ENCODE measurements at places on chromosomes 4 and X.

GRCh38 chr4:90503677-90504076, 376.5 kb downstream of the CCSER1 start:
- no peak for DNase-seq

DNA sequence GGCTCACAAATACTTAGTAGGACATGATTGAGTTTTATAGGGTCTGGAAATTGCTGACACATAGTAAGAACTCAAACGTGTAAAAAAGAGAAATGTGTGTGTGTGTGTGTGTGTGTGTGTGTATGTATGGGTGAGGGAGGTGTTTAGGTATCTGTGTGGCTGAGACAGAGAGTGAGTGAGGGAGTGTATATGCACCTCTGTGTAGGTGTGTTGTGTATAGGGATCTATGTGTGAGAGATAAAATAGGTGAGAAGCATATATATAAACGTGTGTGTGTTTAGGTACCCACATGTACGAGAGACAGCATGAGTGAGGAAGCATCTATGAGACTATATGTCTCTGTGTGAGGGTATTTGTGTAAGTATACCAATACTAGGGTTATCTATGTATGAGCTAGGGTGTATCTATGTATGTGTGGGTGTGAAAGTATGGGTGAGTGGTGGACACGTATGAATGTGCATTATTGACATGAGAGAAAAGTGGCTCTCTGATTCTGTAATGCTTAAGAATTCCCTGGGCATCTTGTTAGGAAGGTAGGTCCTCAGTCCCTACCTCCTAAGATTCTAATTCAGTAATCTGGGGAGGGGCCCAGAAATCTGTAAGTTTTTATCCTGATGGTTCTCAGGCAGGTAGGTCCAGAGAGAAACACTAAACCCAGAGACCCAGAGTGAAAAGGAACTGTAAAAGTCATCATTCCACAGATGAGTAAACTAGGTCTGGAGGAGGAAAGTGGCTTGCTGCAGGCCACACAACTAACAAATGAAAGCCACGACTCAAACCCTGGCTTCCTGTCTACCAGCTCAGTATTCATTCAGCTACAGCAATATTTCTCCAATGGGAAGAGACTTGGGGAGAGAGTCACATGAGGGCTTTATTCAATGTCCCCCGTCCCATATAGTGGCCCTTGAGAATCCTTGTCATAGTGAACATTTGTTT, 237.0 kb downstream of the IDS start:
- DNase-seq: no peak

DNA sequence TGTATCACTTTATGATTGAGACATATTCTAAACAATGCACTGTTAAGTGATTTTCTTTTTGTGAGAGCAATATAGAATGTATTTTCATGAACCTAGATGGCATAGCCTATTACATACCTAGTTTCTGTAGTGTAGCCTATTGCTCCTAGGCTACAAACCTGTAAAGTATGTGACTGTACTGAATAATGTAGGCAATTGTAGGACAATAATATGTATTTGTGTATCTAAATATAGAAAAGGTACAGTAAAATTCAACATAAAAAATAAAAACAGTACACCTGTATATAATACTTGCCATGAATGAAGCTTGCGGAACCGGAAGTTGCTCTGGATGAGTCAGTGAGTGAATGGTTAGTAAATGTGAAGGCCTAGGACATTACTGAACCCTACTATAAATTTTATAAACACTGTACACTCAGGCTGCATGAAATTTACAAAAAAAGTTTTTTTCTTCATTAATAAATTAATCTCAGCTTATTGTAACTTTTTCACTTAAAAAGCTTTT, 106.7 kb downstream of the VSIG4 start:
- no peak for DNase-seq

- no peak for DNase-seq
Observed at GRCh38 chr4:40713798-40714197, 36.0 kb upstream of the NSUN7 start.

GRCh38 chr4:112901962-112902411, 147.5 kb upstream of the ANK2 start:
- DNase-seq: no peak

DNA sequence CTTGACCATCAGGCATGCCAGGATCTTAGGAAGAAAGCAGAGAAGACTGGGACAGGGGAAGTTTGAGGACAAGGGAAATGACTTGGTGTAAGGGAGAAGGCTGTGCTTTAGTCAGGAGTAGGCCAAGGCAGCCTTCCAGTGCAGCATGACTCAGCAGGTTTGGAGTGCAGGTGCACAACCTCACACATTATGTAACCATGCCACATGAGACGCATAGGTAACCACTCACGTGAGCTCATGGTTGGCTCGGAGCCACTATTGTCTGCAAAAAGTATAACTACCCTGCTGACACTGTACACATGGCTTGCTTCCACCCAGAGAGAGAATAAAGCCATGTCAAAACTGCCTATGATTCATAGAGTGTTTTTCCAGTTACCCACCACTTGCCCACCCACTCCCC, 715.9 kb downstream of the SMARCA1 start:
- peak; percentile 3 for DNase-seq

- no peak for DNase-seq
Observed at GRCh38 chr4:61070269-61070668, 129.9 kb upstream of the ADGRL3 start.

DNA sequence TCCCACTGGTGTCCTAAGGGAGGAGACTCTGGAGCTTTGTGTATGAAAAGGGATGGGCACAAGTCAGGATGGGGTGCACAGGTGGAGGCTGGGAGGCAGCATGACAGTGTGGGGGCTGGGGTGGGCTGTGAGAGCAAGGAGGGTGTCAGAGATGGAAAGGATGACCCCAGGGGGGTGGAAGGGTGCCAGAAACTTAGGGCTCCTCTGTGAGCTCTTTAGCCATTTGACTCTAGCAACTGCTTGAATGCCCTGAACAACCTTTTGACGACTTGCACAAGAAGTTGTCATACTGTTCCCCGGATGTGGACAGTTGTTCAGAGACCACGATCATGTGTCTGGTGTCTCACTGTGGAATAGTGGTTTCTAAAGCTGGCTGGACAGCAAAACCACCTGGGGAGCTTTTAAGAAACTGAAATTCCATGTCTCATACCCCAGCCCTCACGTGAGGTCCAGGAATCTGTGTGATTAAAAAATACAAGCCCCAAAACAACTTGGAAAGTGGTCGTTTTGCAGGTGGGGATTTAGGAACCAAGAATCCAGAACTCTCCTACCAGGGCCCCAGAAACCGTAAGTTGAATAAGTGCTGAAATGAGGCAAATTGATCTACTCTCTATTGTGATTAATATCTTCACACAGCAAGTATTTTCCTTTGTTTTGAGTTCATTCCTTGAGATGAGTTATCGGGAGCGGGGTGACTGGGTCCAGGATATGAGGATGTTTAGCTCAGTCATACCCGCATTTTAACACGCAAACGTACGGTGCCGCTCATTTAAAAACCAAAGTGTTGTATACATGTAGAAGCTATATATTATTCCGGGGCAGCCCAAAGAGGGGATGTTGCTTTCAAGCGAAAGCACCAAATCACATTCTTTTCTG, 3.4 kb downstream of the RHOH start:
- DNase-seq: peak; percentile 82

GRCh38 chr4:113446019-113446418, 315.5 kb downstream of the CAMK2D start:
- no peak for DNase-seq

GRCh38 chrX:120741452-120741851, 111.6 kb upstream of the C1GALT1C1 start:
- DNase-seq: no peak

DNA sequence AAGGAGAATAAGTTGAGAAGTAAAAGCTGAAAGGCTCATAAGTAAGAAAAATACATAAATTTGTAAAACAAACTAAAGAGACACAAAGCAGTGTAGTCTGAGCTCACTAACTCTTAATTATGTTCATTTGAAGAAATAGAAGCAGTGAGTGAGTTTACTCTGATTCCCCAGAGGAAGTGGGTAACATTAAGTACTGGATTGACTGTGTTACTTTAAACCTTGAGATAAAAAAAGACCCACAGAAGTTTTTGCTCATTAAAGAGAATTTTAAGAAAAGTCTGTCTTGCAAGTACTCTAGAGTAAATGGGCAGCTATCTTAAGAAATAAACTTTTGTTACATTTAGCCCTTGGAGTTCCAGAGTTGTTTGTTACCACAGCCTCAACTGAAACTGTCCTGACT, 2466.9 kb downstream of the PCDH7 start:
- DNase-seq: no peak

GRCh38 chr4:102761906-102762305, 1.1 kb upstream of the MANBA start:
- no peak for DNase-seq

GRCh38 chr4:32798471-32799159, 2078.4 kb downstream of the PCDH7 start:
- no peak for DNase-seq

GRCh38 chr4:25307596-25307995, 5.0 kb upstream of the ZCCHC4 start:
- no peak for DNase-seq

GRCh38 chr4:71732066-71732465, 51.8 kb downstream of the GC start:
- no peak for DNase-seq

DNA sequence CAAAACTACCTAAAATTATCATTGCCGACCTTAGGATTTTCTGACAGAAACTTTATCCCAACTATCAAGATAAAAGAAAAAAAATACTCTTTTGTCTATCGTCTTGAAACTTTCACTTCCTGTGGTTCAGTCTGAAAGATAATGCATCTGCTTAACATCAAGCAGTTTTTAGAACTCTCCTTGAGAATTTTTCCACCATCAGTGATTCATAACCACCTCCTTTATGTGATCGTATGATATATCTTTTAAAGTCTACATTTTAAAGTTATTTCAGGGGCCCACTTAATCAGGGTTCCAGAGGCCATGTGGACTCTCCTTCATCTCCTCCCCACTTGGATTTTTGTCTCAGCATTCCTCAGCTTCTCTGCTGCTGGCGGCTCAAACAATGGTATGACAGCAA, 272.8 kb upstream of the TENM3 start:
- no peak for DNase-seq

- no peak for DNase-seq
Observed at GRCh38 chrX:4110964-4111363, 397.5 kb upstream of the PRKX start.

DNA sequence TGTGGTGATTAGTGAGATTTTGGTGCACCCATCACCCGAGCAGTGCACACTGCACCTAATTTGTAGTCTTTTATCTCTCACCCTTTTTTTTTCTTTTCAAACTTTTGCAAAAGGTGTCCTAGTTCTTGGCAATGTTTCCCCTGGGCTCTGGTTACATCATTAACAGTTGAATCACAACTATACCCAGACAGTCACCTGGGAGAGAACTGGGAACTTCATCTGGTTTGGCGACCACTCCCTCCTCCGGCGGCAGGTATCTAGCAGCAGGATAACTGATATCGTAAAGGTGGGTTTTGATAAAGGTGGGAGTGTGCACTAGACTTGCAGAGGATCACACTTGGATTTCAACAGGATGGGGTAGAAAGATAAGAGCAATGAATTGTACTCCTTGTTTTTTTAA, 140.5 kb downstream of the CHIC2 start:
- DNase-seq: no peak

- DNase-seq: no peak
Observed at GRCh38 chr4:102758241-102759160, 2.3 kb downstream of the MANBA start.

- no peak for DNase-seq
Observed at GRCh38 chr4:138927072-138927471, 88.5 kb upstream of the NOCT start.

GRCh38 chr4:184384056-184384809, 90.1 kb downstream of the IRF2 start:
- peak; percentile 36 for DNase-seq

GRCh38 chr4:110196206-110196870, 2.1 kb downstream of the ELOVL6 start:
- peak; percentile 34 for DNase-seq

DNA sequence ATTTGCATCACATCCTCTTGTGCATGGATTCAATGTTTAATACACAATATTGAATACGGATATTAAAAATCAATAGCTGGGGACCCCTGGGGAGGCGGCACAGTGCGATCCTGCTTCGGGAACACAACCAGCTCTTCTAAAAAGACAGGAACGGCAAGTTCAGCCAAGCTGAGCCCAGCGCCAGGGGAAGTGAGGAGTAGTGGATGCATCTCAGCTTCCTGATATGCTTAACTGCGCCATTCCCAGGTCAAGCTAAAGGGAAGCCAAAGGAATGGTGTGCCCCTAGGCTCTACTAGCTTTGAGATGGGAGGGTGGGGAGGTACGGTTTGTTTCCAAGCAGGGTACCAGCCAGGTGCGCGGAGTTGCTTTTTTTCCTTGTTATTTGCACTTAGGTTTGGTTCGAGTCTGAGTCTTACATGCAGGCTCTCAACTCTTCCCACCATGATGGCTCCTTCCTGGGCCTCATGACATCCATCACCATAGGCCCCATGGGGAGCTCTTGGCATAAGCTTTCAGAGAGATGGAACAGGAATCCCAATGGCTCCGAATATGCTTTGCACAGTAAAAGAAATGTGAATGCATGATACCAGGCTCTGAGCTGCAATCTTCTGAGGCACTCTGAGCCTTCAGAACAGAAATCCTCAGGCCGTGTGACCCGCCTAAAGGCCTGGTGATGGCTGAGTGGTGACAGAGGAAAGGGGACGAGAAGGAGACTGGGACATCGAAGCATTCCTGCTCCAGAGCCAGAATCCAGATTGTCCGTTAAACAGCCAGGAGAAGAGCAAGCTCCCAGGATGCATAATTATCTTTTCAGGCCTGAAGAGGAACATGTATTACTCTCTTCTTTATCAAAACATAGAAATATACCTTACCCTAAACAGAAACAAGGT, 51.8 kb upstream of the BCOR start:
- no peak for DNase-seq

- DNase-seq: no peak
Observed at GRCh38 chrX:135327299-135327698, 18.0 kb downstream of the ETDC start.

- no peak for DNase-seq
Observed at GRCh38 chr4:155548173-155548572, 118.5 kb upstream of the GUCY1A1 start.

- DNase-seq: no peak
Observed at GRCh38 chrX:94662689-94663088, 988.7 kb downstream of the FAM133A start.

GRCh38 chr4:6331018-6331417, 61.4 kb downstream of the WFS1 start:
- peak; percentile 39 for DNase-seq

- no peak for DNase-seq
Observed at GRCh38 chr4:89681219-89681618, 155.7 kb downstream of the SNCA start.

DNA sequence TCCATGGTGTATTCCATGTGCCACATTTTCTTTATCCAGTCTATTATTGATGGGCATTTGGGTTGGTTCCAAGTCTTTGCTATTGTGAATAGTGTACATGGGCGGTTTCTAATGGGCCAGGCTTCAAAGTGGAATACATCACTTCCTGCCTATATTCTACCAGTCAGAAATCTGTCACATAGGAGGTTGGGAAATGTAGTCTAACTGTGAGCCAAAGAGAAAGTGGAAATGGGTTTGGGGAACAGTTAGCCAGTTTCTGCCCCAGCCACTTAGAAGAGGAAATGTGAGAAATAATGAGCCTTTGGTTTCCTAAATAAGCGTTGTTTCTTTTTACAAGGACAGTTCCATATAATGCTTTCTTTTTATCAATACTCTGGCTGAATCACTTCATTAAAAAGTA, 85.1 kb upstream of the AP1S2 start:
- no peak for DNase-seq
